ENCODE measurements at places on chromosomes 4 and X.

GRCh38 chr4:58809366-58809765 is 1699.2 kb upstream of the IGFBP7 start:
- no peak for DNase-seq

- no peak for DNase-seq
Observed at GRCh38 chrX:2774776-2775175, 22.9 kb downstream of the XG start.

- DNase-seq: no peak
Observed at GRCh38 chr4:138090918-138091676, 151.1 kb downstream of the SLC7A11 start.

GRCh38 chr4:78667325-78667724 is 108.8 kb upstream of the BMP2K start:
- no peak for DNase-seq

DNA sequence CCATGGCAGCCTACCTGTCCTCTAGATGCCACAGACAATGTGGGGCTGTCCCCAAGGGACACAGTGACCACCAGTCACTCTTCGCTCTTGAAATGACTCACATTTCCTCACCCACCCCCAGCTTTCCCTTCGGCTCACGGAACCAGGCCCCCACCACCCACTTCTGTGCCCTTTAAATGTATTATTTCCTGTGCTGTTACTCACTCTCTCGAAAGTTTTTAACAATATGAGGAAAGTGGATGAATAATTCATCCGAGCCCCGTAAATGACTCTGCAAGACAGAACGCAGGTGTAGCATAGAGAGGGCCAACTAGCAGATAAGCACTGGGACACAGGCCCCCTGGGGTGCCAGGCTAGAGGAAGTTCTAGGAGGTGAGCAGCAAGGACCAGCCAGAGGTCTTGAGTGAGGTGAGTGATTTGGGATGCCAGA is 179.5 kb upstream of the TBL1X start:
- DNase-seq: no peak

- no peak for DNase-seq
Observed at GRCh38 chr4:174012886-174013259, 270.6 kb downstream of the FBXO8 start.

DNA sequence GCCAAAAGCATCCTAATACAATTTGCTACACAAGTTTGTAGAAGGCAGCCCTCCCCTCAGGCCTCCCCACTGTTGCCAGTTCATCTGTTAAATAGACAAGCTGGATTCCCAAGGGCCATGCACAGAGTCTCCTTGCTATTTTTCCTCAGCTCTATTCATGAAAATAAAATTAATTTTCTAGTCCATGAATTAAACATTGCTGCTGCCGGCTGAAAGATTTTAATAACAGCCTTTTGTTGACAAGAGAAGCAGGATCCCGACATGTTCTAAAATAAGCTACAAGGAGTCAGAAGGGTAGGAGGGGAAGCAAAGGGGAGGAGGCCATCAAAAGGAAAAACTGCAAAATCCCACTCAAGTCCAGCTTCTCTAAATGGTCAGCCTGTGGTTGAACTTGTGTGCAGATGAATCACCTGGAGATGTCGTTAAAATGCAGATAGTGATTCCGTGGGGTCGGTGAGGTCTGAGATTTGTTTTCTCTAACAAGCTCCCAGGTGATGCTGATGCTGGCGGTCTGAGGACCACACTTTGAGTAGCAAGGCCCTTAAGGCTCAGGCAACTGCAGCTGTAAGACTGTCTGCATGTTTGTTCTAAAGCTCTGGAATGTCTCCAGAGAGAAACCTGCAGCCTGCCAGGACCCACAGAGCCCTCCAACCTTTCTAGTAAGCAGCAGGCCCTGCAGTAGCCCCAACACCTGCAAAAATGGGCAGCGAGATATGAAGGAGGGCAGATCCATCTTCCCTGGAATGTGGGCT is 9.4 kb downstream of the SCD5 start:
- no peak for DNase-seq

GRCh38 chr4:83293305-83294046 is 8.9 kb upstream of the COQ2 start:
- no peak for DNase-seq

DNA sequence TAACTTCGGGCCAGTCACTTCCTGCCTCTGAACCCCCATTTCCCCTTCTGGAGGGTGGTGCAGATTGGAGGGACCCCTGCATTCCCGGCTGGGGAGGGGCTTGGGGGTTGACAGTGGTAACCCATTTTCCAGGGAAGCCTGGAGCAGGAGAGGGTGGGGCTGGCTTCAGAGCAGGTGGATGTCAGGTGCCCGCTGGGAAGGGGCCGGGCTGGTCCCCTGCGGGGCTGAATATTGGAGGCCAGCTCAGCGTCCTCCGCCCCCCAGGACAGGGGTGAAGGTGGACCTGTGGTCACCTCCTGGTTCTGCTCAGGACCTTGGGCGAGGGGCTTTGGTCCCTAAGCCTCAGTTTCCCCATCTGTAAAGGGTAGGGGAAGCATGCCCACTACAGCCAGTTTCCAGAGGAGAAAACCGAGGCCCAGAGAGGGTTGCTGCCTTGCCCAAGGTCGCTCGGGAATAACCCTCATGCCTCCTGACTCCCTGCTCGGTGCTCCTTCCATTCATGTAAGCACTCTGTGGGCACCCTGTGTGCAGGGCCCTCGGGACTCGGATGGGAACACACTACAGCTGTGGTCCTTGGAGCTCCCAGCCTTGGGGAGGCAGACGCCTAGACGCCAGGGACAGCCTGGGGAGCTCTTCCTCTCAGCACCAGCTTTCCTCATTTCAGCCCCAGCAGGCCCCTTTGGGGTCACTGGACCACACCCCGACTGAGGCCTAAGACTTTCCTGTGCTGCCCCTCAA is 683 bp downstream of the MAN2B2 start:
- DNase-seq: no peak

All from GM12891 (cell line).